Liver (tissue), 10 donors: ENCODE measurements at places on chromosomes 7 and 10. TPM values are rescaled to one million over a fixed set of nuclear protein-coding genes. Genes with fewer than 3 reads are reported as not detected.

Gene TAS2R39
- polyA plus RNA-seq, result not detected

Gene ZPBP
- 0.05 TPM for polyA plus RNA-seq

Gene TPST1
- polyA plus RNA-seq, result 24.7 TPM

Gene NHLRC2
- polyA plus RNA-seq, result 2.3 TPM

- no peak for DNase-seq
Measured at GRCh38 chr7:1243964-1244416, 11.3 kb downstream of the UNCX start.

DNA sequence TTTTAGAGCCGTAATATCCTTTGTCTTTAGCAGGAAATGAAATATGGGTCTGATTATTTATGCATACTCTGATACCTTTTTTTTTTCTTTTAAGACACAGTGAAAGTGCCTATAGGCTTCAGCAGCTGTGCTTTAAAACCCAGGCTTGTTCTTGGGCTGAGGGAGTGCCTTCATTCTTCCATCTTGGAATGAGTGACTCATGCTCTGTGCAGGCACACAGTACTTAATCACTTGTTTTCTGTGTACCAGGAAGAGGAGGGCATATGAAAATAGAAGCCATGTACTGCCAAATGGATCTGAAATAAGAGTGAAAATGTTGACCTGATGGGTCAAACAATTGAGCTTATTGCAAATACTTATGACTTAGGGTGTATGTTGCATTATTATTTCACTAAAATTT, 12.0 kb downstream of the INPP5F start:
- DNase-seq, result no peak

DNA sequence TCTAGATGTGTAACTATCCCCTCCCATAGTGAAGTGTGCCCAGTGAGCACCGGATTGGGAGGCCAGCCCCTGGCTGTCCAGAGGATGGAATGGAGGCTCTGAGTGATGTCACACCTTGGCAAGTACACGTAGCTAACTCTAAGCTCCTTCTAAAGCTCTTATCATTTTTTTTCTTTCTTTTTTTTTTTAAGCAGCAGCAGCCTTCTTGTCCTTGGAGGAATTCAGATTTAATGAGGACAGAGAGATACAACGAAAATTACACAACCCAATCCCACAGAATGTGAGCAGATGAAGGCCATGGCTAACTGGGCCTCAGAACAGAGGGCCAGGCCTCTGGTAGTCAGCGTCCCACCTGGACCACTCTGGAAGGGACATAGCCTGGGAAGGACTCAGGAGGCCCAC, 11.3 kb downstream of the TNS3 start:
- no peak for DNase-seq

- no peak for DNase-seq
Measured at GRCh38 chr7:78368771-78369170, 570.2 kb downstream of the PHTF2 start.

DNA sequence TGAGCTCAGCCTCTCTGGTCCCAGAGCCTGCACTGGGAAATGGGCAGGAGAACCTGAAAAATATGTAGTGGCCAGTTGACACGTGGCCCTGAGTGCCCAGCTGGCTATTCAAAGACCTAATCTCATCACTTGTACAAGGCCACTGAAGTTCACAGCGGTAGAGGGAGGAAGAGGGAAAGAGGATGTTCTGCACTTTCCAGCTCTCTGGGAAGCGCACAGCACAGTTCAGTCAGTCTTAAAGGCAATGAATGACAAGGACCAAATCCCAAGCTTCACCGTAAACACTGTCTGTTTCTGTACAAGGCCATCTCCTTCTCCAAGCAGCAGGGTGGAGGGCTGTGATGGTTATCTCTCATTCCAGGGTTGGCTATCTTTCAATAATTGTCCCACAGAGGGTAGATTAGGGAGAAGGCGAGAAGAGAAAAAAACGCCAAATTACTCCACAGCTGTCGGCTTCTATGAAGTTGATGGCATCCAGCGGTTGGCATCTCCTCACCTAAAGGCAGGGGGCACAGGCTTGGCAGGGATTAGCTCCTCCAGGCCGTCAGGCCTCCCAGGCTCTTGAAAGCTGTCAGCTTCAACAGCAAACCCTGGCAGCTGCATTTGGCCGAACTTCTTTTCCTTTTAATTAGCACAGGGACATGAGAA, 10.6 kb downstream of the SFMBT2 start:
- DNase-seq, result no peak

- DNase-seq, result no peak
Measured at GRCh38 chr10:668786-669485, 20.5 kb downstream of the DIP2C start.
